ENCODE measurements at places on chromosomes 16 and 17.

DNA sequence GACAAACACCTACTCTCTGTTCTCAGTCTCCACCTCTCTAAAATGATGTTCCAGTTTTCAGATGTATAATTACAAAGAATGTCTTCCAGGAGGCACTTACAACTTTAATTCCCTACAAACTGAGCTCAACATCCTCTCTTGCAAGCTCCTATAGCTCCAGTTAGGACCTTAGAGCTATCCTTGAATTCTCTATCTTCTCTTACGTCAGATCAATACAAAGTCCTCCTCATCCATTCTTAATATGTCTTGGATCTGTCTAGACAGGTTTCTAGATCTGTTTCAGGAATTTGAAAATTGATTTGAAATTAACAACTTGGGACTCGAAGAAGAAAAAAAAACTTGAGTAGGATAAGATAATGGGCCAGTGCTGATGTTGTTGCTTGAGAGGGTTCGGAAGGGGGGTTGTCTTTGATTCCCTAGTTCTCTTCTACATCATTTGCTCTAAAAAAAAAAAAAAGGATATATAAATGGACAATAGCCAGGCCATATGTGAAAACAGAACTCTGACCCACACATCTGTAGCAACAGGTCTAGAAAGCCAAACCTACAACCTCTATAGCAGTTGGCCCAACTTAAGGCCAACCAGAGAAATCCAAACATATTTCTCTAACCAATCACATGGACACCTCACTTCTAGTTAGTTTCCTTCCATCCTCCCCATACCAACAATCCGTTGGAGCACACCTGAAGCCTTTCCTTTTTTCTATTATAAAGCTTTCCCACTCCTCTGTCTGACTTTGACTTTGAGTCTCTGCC lies 746 bp upstream of the APOH start:
- DNase-seq, result no peak

DNA sequence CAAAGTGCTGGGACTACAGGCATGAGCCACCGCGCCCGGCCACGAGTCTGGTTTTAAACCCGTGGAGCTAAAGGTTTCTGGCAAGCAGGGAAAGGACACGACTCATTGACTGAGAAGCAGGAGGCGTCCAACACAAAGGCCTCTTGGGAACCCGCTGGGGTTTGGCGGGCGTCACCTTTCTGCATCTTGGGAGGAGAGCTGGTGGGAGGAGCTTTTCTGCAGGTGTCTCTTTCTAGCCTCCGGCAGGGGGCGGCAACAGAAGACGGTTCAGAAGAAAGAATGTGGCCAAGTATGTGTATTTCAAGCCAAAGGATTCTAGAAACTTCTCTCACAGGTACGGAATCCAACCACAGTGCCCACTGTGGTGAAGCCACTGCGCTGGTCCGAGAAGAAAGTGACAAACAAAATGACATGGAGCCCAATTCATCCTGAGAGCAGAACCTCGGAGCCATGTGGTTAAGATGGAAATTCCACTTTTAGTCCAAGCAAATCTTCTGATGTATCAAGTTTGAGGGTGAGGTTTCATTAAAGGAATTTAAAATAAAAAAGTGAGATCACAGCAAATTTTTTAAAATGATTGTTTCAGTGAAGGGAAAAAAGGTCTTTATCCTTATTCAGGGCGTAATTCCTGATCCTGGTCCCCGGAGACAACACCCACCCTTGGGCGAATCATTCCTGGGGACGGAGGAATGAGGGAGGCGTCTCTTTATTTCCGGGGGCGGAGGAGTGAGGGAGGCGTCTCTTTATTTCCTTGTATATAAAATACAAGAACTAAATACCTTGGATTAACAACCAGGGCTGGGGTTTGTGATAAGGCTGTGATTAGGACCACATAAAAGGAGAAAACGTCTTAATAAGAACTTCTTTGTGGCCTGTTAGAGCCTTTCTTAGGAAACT lies 97.6 kb downstream of the MRM3 start:
- peak; percentile 70 for DNase-seq

- DNase-seq, result peak; percentile 66
Measured at GRCh38 chr17:82101767-82102679, 4.0 kb upstream of the FASN start.

- DNase-seq, result no peak
Measured at GRCh38 chr17:64264891-64265290, 1.8 kb upstream of the TEX2 start.

All from OCI-LY7 (cell line).